Nasal cavity respiratory epithelium epithelial cell of viscerocranial mucosa (primary cell): ENCODE measurements at places on chromosomes 2 and 18. TPM values are rescaled to one million over a fixed set of nuclear protein-coding genes. Genes with fewer than 3 reads are reported as not detected.

IL1RN gene
- total RNA-seq: 53.7 and 106 TPM in 2 replicates

GNAL gene
- 9.6 and 17.1 TPM in 2 replicates for total RNA-seq

ACMSD gene
- total RNA-seq: not detected in 2 replicates

GDF7 gene
- under 0.01 TPM in 2 replicates for total RNA-seq

CHRNA1 gene
- not detected in 2 replicates for total RNA-seq

HEATR5B gene
- total RNA-seq: 27.3 and 29.8 TPM in 2 replicates

GALNT5 gene
- total RNA-seq: 30.1 and 32.5 TPM in 2 replicates

TMEM198 gene
- total RNA-seq: 0.34 and 0.36 TPM in 2 replicates

HOXD4 gene
- total RNA-seq: not detected in 2 replicates

MEIS1 gene
- 16.1 and 21.6 TPM in 2 replicates for total RNA-seq

ALK gene
- 0.14 TPM in 1 of 2 replicates, not detected in the other for total RNA-seq
